Activated naive CD4-positive, alpha-beta T cell treated with anti-CD3 and anti-CD28 coated beads for 36 hours (primary cell): ENCODE measurements at places on chromosomes 12 and 14. TPM values are rescaled to one million over a fixed set of nuclear protein-coding genes. Genes with fewer than 3 reads are reported as not detected.

- H3K4me3 ChIP-seq: no peak overlapping the region
- peak; percentile 22 for DNase-seq
- H3K27me3 ChIP-seq: no peaks in the 10 kb centered on the region
- no peaks in the 10 kb centered on the region for H3K36me3 ChIP-seq
- H3K27ac ChIP-seq: no peak overlapping the region
Observed at GRCh38 chr14:105257464-105257863, 9.1 kb downstream of the BTBD6 start.

GRCh38 chr14:29925736-29926135, 1.9 kb downstream of the PRKD1 start:
- H3K4me1 ChIP-seq: peaks cover 7% of the 10 kb centered on the region
- H3K27me3 ChIP-seq: peaks cover 39% of the 10 kb centered on the region
- no peaks in the 10 kb centered on the region for H3K36me3 ChIP-seq
- H3K27ac ChIP-seq: no peak overlapping the region
- DNase-seq: no peak

MSRB3 gene
- total RNA-seq: not detected

DNA sequence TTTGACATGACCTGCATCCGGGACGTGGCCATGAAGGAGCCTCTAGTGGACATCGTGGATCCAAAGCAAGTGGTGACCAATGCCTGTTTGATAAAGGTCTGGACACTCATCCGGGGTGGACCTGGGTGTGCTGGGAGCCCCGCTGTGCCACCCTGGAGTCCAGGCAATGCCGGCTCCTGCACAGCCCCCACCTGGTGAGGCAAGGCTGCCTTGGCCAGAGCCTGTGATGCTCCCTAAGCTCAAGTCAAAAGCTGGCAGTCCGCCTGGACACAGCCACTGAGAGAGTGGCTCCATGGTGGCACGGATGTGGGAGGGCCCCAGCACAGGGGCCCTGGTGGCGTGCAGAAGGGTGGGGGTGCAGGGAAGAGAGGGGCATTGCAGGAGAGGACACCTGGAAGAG, 85.9 kb downstream of the PRMT8 start:
- H3K27ac ChIP-seq: no peak overlapping the region
- DNase-seq: no peak
- H3K4me3 ChIP-seq: no peak overlapping the region
- H3K4me1 ChIP-seq: no peaks in the 10 kb centered on the region
- H3K36me3 ChIP-seq: no peaks in the 10 kb centered on the region
- H3K27me3 ChIP-seq: no peaks in the 10 kb centered on the region

PGF gene
- 0.10 TPM for total RNA-seq

SLC6A15 gene
- total RNA-seq: 0.30 TPM

RPL10L gene
- total RNA-seq: not detected

- no peak overlapping the region for H3K4me3 ChIP-seq
- H3K27me3 ChIP-seq: no peaks in the 10 kb centered on the region
- H3K36me3 ChIP-seq: no peaks in the 10 kb centered on the region
Observed at GRCh38 chr12:30269496-30269895, 426.2 kb downstream of the IPO8 start.

DNA sequence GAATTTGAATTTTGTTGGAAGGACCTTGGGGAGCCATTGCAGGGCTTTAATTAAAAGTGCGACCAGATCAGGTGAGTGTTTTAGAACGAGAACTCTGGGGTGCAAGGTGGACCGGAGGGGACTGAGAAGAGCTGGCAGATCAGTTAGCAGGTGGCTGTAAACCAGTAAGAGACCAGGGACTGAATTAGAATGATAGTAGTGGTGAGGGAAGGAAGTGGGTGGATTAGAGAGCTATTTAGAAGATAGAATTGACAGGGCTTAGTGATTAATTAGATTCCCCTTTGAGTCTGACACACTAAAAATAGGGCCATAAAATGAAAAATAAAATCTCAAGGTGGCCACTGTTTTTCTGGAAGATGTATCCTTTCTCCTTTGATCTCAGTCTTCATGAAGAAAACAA, 44.8 kb downstream of the PLXNC1 start:
- peaks cover 2% of the 10 kb centered on the region for H3K4me1 ChIP-seq
- DNase-seq: no peak

DNA sequence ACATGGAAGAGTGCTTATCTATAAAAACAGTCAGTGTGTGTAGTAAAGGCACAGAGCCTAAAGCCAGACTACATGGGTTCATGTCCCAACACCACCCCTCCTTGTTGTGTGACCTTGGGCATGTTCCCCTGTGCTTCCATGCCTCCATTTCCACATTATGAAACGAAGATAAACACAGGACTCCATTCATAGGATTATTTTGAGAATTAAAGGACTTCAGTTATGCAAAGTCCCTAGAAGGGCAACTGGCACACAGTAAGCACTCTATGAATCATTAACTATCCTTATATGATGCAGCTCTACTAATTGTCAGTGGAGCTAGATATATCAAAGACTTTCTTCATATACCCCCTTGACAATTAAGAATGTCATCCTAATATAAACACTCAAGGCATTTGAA, 17.8 kb downstream of the IFNG-AS1 start:
- no peaks in the 10 kb centered on the region for H3K27me3 ChIP-seq
- peaks cover 2% of the 10 kb centered on the region for H3K4me1 ChIP-seq
- no peaks in the 10 kb centered on the region for H3K36me3 ChIP-seq
- no peak for DNase-seq

GRCh38 chr12:69056743-69057515, 124.0 kb upstream of the CPM start:
- no peak overlapping the region for H3K4me3 ChIP-seq

DNA sequence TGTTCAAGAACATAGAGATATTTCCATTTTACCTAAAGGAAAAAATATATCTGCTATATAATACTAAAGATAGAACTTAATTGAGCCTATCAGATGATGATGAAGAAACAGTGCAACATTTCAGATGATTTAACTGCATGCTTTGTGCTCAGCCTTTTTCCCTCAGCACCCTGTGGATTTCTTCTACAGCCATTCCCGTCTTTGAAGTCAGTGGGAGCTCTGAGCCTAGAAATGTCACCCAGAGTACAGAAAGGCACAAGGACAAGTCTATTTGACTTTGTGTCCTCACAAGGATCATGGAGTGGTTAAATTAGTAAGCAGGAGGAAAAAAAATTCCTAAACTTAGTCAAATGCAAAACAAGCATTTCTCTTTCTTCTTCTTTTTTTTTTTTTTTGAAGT, 994.0 kb upstream of the FLRT2 start:
- no peaks in the 10 kb centered on the region for H3K36me3 ChIP-seq
- DNase-seq: no peak
- H3K27me3 ChIP-seq: no peaks in the 10 kb centered on the region

MYH6 gene
- total RNA-seq: not detected

DNA sequence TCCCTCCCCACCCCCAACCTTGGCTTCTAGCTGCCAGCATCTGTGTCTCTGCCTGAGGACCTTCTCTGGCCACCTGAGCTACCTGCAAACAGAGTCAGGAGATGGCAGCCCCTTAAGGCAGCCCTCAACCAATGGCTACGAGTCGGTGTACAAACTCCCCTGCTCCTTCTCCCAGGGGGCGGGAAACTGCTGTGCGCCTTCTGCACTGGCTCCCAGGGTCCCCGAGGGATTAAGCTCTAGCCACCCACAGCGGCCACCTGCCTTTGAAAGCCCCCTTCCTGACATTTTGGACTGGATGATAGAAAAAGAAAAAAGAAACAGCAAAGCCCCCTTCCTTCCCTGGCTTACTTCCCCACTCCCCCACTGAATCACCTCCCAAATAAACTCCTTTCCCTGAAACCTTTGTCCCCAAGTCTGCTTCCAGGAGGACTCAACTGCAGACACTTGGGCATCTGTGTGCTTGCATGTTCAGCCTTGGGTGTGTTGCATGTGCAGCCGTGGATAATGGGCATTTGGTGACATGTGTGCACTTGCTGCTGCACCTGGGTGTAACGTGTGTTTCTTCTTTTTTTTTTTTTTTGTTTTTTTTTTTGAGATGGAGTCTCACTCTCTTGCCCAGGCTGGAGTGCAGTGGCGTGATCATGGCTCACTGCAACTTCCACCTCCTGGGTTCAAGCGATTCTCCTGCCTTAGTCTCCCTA, 6.0 kb downstream of the SDS start:
- no peak overlapping the region for H3K4me3 ChIP-seq
- H3K36me3 ChIP-seq: no peaks in the 10 kb centered on the region
- H3K4me1 ChIP-seq: no peaks in the 10 kb centered on the region
- peaks cover 1% of the 10 kb centered on the region for H3K27me3 ChIP-seq
- DNase-seq: no peak

DNA sequence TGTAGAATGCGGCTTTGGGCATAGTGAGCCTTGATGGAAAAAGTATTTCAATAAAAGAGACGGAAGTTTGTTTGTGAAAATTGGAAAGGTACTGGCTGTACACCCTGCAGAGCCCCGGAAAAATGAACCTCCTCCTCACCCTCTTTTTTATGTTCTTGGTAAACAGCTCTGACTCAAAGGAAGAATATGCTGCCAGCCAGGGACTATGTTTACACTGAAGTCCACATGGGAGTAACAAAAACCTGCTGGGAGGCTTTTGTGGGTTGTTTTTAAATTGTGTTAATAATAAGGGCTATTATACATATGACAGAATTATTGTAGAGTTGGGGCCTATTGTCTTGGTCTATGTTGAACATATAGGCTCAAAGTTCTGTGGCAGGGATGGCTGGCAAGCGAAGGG, 70.7 kb downstream of the TTC8 start:
- DNase-seq: no peak
- no peak overlapping the region for H3K4me3 ChIP-seq
- no peaks in the 10 kb centered on the region for H3K36me3 ChIP-seq

TSPAN19 gene
- not detected for total RNA-seq

SERPINA3 gene
- not detected for total RNA-seq

GRCh38 chr12:58576081-58576480, 344.2 kb downstream of the LRIG3 start:
- H3K27ac ChIP-seq: no peak overlapping the region
- DNase-seq: no peak
- H3K27me3 ChIP-seq: no peaks in the 10 kb centered on the region
- no peaks in the 10 kb centered on the region for H3K36me3 ChIP-seq
- H3K4me1 ChIP-seq: no peaks in the 10 kb centered on the region
- H3K4me3 ChIP-seq: no peak overlapping the region

MYO1H gene
- total RNA-seq: not detected

RGS6 gene
- total RNA-seq: not detected

DNA sequence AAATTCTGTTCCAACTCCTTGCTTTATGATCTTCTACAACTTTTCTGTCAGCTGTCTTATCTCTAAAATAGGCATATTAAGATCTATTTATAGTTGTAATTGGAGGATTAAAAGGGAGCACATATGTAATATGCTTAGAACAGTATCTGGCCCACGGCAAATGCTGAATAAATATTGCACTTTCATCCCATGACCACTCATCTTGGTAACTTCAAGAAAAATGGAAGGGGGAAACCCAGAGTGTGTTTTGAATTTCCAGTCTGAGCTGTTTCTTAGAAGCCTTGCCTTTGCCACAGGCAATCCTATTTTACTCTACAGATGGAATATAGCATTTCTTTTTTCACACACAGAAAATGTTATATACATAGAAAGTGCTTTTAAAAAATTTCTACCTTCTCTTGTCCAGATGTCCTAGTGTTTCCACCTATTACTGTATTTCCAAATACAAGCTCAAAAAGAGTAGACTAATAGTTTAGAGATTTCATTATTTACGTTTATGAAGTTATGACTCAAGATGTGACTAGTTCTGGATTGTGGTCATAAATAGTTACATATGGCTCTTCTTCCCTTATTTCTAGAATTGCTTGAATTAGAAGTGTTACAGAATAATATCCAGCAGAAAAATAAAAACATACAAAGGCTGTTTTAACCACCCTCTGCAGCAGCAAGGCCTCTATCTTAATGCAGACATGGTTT, 6.2 kb upstream of the STXBP6 start:
- H3K4me3 ChIP-seq: no peak overlapping the region
- H3K27ac ChIP-seq: no peak overlapping the region

DNA sequence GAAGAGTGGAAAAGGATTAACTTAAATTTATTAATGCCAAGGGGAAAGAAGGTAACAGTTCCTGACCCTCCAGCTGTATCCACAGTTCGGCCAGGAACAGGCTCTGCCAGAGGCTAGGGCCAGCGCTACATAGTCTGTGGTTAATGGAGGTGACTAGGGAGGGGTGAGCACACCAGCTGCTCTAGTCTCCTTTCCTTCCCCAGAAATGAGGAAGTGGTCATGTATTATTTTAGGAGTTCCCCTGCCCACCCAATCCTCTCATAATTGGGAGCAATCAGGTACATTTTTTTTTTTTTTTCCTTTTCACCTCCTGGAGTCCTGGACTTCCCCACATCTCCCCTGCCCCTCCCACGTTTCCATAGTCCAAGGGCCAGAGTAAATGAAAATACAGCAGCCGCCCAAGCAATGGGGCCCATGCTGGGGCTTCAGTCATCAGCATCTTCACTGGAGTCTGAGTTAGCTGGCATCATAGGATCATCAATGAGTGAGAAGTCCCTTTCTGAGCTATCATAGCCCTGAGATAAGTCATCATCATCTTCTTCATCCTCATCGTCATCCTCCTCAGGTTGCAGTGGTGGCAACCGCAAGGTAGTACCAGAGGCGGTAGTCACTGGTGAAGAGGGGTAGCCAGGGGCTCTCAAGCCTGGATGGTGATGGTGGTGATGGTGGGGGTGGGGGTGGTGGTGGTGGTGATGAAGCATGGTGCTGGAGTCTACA, 1.5 kb upstream of the SUPT16H start:
- peak overlapping the region; percentile 99 for H3K27ac ChIP-seq
- H3K36me3 ChIP-seq: peaks cover 34% of the 10 kb centered on the region
- H3K4me3 ChIP-seq: peak overlapping the region; percentile 98
- no peak for DNase-seq
- H3K4me1 ChIP-seq: peaks cover 29% of the 10 kb centered on the region
- H3K27me3 ChIP-seq: no peaks in the 10 kb centered on the region

CSRP2 gene
- total RNA-seq: 0.62 TPM

DNA sequence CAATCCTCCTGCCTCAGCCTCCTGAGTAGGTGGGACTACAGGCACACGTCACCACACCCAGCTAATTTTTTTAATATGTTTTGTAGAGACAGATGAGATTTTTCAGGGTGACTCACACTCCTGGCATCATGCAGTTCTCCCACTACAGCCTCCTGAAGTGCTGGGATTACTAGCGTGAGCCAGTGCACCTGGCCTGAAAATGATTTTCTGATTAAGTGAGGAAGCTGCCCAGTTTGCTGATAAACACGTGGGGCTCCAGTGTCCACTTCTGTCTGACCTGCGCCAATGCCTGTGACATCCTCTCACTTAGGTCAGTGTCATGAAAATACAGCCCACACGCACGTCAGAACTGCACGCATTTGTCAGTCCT, 37.0 kb upstream of the SFSWAP start:
- no peaks in the 10 kb centered on the region for H3K36me3 ChIP-seq
- H3K4me3 ChIP-seq: no peak overlapping the region
- DNase-seq: no peak
- no peak overlapping the region for H3K27ac ChIP-seq

GRCh38 chr12:89289720-89290119, 62.6 kb downstream of the DUSP6 start:
- no peak overlapping the region for H3K4me3 ChIP-seq
- no peak for DNase-seq
- H3K27ac ChIP-seq: no peak overlapping the region
- no peaks in the 10 kb centered on the region for H3K27me3 ChIP-seq
